Mesenchymal stem cell (in vitro differentiated cells and primary cell): ENCODE measurements at places on chromosomes 2 and 18.

GRCh38 chr18:11269257-11269656, 119.9 kb upstream of the PIEZO2 start:
- DNase-seq = no peak
- no peak overlapping the region for H3K27ac ChIP-seq
- H3K36me3 ChIP-seq = no peaks in the 10 kb centered on the region
- H3K4me3 ChIP-seq = no peak overlapping the region
- no peaks in the 10 kb centered on the region for H3K27me3 ChIP-seq
- H3K4me1 ChIP-seq = peaks cover 1% of the 10 kb centered on the region

DNA sequence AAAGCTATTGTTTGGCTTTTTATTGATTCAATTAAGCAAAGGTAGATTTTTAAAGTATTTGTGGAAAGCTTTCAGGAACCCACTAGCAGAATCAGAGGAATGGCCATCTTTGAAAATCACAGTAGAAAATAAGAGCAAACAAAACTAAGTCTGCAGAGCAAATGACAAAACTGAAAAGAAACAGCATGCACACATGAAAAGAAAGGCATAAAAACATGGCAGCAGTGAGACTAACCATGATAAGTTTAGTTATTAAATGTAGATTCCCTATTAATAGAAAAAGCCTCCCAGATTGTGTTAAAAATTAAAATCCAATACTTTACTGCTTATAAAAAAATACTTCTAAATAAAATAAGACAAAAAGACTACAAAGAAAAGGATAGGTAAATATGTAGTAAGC, 9.1 kb upstream of the TLK1 start:
- H3K36me3 ChIP-seq = no peaks in the 10 kb centered on the region
- no peaks in the 10 kb centered on the region for H3K27me3 ChIP-seq
- DNase-seq = no peak
- H3K4me3 ChIP-seq = no peak overlapping the region
- H3K27ac ChIP-seq = no peak overlapping the region
- no peaks in the 10 kb centered on the region for H3K4me1 ChIP-seq

DNA sequence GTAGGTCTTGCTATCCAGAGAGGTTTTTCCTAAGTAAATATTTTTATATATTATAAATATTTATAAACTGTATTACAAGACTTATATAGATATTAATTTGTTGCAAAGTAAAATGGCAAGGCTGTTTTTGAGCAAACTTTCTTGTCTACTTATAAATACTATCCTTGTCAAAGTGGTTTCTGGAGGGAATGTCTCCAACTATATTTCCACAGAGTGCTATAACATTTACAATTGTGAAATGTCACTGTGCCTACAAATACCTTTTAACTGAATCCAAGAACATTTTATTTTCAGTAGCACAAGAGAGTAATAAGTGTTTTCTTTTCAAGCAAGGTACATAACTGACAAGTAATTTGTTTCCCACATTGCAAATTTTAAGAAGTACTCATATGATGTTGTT, 256.8 kb downstream of the ZNF385B start:
- no peak overlapping the region for H3K4me3 ChIP-seq
- no peaks in the 10 kb centered on the region for H3K27me3 ChIP-seq
- H3K27ac ChIP-seq = no peak overlapping the region
- no peak for DNase-seq

DNA sequence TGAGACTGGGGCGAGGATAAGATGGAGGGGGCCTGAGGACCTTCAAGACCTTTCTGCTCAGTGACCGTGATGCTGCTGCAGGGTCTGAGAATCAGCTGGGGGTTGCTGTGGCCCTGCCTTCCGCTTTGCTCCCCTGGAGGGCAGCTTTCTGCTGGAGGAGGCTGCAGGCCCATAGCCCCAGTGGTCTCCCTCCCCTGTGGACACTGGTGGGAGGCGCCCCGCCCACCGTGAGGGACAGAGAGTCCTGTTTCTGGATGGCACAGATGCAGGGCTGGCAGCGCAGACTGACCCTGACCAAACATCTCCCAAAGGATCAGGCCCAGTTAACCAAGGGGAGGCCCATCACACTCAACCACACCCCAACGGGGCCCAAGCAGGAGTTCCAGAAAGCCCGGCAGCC, 42.8 kb downstream of the PLB1 start:
- no peaks in the 10 kb centered on the region for H3K27me3 ChIP-seq
- H3K4me1 ChIP-seq = peaks cover 2% of the 10 kb centered on the region
- no peaks in the 10 kb centered on the region for H3K36me3 ChIP-seq
- H3K4me3 ChIP-seq = no peak overlapping the region

DNA sequence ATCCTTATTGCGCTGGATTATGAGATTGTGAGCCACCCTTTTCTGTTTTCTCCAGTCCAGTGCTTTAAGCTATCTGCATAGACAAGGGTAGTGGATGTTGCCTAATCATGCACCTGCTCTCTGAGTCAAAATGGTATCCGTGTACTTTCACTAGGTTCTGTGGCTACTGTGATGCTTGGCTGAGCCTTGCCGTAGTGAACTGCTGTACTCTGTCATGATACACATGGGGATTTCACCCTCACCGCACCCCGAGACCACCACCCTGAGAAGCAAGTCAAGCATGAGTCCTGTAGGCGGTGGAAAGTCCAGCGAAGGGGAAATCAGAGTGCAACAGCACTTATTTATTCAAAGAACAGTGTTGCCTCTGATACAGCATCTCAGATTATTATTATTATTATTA, 55.0 kb downstream of the ARHGAP25 start:
- no peaks in the 10 kb centered on the region for H3K4me1 ChIP-seq
- no peak overlapping the region for H3K4me3 ChIP-seq
- no peak overlapping the region for H3K27ac ChIP-seq
- H3K27me3 ChIP-seq = no peaks in the 10 kb centered on the region
- no peak for DNase-seq
- no peaks in the 10 kb centered on the region for H3K36me3 ChIP-seq

GRCh38 chr2:69977186-69977585, 15.8 kb upstream of the ASPRV1 start:
- no peaks in the 10 kb centered on the region for H3K27me3 ChIP-seq
- no peak overlapping the region for H3K27ac ChIP-seq
- no peaks in the 10 kb centered on the region for H3K36me3 ChIP-seq
- H3K4me3 ChIP-seq = no peak overlapping the region
